ENCODE measurements at places on chromosomes 1 and 21. TPM values are rescaled to one million over a fixed set of nuclear protein-coding genes. Genes with fewer than 3 reads are reported as not detected.

Gene FAM151A
- total RNA-seq = not detected

- DNase-seq = no peak
Observed at GRCh38 chr1:228987736-228988506, 252.6 kb downstream of the RHOU start.

GRCh38 chr1:87136607-87137341 is 191.9 kb upstream of the LMO4 start:
- no peak for DNase-seq

DNA sequence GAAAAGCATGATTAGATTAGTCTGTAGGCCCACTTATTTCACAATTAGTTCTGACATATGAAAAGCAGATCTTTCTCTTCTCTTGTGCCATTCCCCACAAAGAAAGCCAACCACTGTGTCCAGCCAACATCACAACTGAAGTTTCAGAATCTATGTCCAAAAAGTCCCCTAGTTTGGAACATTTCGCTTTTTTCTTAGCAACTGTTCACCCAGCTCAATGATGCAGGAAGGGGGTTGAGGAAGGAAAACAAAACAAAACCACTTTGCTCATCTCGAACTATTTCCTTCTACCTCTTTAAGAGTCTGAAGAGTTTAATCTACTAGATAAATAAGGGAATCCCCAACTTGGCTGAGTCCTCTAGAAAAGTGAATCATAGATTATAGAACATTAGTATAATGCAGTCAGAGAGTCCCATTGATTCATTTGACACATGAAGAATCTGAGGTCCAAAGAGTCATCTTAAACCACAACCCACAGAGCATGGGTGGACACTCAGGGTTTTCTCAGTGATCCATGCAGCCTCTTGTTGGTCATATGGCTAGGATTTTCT is 159.3 kb upstream of the SGIP1 start:
- DNase-seq = no peak

GRCh38 chr1:65846866-65847265 is 54.2 kb downstream of the PDE4B start:
- DNase-seq = no peak

- no peak for DNase-seq
Observed at GRCh38 chr1:5986018-5986417, 6.2 kb downstream of the NPHP4 start.

- DNase-seq = no peak
Observed at GRCh38 chr1:64492424-64492823, 22.5 kb downstream of the CACHD1 start.

Measured in H4 (cell line).